Trophoblast cell (in vitro differentiated cells and primary cell): ENCODE measurements at places on chromosomes 2 and 18.

- H3K27me3 ChIP-seq, result no peaks in the 10 kb centered on the region
- H3K27ac ChIP-seq, result no peak overlapping the region
- no peak for DNase-seq
Measured at GRCh38 chr18:67305466-67305865, 211.1 kb downstream of the DSEL start.

GRCh38 chr2:38394903-38395341 lies 17.8 kb upstream of the ATL2 start:
- H3K4me3 ChIP-seq, result no peak overlapping the region
- no peaks in the 10 kb centered on the region for H3K27me3 ChIP-seq
- no peaks in the 10 kb centered on the region for H3K36me3 ChIP-seq
- no peak overlapping the region for H3K27ac ChIP-seq
- no peak for DNase-seq

- no peak overlapping the region for H3K27ac ChIP-seq
- no peaks in the 10 kb centered on the region for H3K4me1 ChIP-seq
- H3K27me3 ChIP-seq, result no peaks in the 10 kb centered on the region
- no peak for DNase-seq
- no peaks in the 10 kb centered on the region for H3K36me3 ChIP-seq
Measured at GRCh38 chr2:160087854-160088745, 25.7 kb upstream of the PLA2R1 start.

- no peak for DNase-seq
- no peaks in the 10 kb centered on the region for H3K36me3 ChIP-seq
- no peak overlapping the region for H3K27ac ChIP-seq
- no peak overlapping the region for H3K4me3 ChIP-seq
Measured at GRCh38 chr2:193808877-193809276, 1614.1 kb upstream of the TMEFF2 start.

DNA sequence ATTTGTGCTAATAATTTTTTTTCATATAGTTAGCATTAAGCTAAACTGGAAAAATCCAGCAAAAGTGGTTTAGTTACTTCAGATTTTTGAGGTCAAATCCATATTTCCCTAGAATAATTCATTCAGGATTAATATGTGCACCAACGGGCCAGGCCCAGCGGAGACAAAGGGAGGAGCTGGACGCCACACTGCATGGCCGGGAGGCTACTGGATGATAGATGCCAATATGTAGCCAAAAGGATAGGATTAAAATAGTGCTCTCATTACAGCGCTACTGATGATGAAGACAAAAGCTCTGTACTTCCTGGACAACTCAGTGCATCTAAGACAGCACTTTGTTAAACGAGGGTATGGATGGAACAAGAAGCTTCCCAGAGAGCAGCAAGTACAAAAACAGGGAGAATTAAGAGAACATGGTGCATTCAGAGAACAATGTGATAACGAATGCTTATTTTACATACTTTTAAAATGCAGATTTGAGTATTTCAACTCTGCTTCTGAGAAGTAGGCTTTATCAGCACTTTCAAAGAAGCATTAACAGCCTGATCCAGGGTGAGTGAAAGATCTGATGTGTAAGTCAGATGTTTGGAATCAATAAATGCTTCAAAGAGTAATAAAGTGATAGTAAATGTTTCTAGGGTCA lies 39.8 kb downstream of the PPP4R1 start:
- no peak for DNase-seq
- H3K4me1 ChIP-seq, result peaks cover 3% of the 10 kb centered on the region
- H3K27me3 ChIP-seq, result no peaks in the 10 kb centered on the region
- no peak overlapping the region for H3K27ac ChIP-seq

DNA sequence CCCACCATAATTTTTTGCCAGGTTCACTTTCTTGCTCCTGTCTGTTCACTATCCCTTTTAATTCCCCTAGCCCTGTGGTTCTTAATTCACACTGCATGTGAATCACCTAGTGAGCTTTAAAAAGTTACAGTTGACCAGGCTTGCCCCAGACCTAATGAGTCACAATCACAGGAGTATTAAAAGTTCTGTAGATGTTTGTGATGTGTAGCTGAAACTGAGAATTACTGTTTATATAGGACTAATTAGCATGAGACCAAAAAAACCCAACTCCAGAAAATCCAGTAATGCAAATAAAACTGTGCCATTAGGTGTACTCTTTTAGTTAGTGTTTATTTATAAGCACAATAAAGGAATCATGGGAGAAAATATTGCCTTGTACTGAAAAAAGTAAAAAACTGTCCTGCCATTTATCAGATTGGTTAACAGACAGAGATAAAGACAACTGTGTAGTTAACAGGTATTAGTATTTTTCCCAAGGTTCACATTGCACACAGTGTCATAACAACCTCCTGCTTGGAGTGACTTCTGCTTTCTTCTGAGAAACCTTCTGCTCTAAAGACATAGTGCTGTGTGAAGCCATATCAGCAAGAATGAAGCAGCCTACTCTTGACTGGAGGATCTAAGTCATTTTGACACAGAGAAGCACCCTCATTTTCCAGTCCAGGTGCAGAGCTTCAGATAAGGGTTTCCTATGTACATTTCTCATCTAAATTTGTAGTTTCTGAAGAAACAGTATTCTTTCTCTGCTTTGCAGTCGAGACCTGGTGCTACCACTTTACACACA lies 39.0 kb downstream of the VAPA start:
- no peak overlapping the region for H3K27ac ChIP-seq
- H3K4me1 ChIP-seq, result no peaks in the 10 kb centered on the region
- H3K4me3 ChIP-seq, result no peak overlapping the region
- no peak for DNase-seq
- H3K27me3 ChIP-seq, result no peaks in the 10 kb centered on the region

GRCh38 chr2:179141206-179141605 lies 91.3 kb upstream of the CCDC141 start:
- DNase-seq, result peak; percentile 10
- H3K27me3 ChIP-seq, result no peaks in the 10 kb centered on the region
- no peak overlapping the region for H3K27ac ChIP-seq
- no peaks in the 10 kb centered on the region for H3K4me1 ChIP-seq

GRCh38 chr18:75035928-75036327 lies 173.0 kb downstream of the PTGR3 start:
- no peak for DNase-seq
- H3K27me3 ChIP-seq, result no peaks in the 10 kb centered on the region
- no peak overlapping the region for H3K27ac ChIP-seq
- no peaks in the 10 kb centered on the region for H3K36me3 ChIP-seq
- H3K4me1 ChIP-seq, result no peaks in the 10 kb centered on the region

DNA sequence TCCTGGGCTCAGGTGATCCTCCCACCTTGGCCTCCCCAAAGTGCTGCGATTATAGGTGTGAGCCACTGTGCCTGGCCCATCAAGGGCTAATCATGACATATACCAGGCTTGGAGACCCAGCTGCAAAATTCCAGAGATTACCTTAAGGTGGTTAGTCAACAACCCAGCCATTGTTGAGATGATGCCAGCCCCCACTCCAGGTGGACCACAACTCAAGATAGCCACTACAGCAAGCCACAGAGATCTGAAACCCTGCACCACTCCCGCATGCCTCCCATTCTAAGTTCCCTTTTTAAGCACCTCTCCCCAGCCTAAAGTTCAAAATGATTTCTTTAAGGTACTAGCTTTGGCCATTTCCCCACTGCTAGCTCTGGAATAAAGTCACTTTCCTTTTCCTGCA lies 4.6 kb upstream of the CLK1 start:
- H3K4me3 ChIP-seq, result no peak overlapping the region
- H3K4me1 ChIP-seq, result peaks cover 2% of the 10 kb centered on the region
- no peak for DNase-seq
- H3K36me3 ChIP-seq, result no peaks in the 10 kb centered on the region
- no peak overlapping the region for H3K27ac ChIP-seq

DNA sequence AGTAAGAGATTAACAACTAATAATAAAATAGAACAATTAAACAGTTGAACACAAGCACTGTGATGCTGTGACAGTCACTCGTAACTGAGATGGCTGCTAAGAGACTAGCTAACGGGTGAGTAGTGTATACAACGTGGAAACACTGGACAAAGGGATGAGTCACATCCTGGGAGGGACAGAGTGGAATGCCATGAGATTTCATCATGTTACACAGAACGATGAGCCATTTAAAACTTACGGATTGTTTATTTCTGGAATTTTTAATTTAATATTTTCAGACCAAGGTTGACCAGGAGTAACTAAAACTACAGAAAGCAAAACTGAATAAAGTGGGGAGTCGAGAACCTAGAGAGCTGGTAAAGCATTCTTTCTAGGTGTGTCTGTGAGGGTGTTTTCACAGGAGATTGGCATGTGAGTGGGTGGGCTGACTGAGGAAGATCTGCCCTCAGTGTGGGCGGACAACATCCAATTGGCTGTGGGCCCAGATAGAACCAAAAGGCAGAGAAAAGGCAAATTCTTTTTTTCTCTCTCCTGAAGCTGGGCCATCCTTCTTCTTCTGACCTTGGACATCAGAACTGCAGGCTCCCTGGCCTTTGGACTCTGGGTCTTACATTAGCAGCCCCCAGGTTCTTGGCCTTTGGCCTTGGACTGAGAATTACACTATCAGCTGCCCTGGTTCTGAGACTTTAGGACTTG lies 14.6 kb downstream of the TMSB10 start:
- H3K27ac ChIP-seq, result peak overlapping the region; percentile 32
- no peaks in the 10 kb centered on the region for H3K36me3 ChIP-seq
- H3K4me3 ChIP-seq, result no peak overlapping the region
- no peaks in the 10 kb centered on the region for H3K27me3 ChIP-seq
- peak; percentile 90 for DNase-seq
- peaks cover 3% of the 10 kb centered on the region for H3K4me1 ChIP-seq

DNA sequence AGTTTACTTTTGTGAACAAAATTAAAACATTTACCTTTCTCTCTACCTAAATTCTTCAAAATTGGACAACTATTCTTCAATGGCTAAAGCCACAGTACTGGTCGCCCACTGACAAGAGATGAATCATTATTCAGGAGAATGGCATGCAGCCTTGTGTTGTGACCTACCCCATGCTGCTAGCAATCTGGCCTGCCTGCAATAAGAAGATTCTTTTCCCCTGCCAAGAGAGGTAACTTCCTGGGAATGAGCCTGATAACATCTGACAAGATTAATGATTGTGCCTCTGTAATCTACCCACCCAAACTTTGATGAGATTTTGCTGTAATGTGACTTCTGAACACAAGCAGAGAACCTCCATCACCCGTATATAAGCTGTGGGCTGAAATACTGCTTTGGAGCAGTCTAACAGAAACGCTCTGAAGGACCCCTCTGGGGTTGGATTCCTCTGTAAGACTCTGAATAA lies 47.0 kb upstream of the ST3GAL5 start:
- H3K27ac ChIP-seq, result peak overlapping the region; percentile 67
- H3K4me1 ChIP-seq, result peaks cover 14% of the 10 kb centered on the region
- no peak overlapping the region for H3K4me3 ChIP-seq
- peak; percentile 68 for DNase-seq
- H3K36me3 ChIP-seq, result no peaks in the 10 kb centered on the region

DNA sequence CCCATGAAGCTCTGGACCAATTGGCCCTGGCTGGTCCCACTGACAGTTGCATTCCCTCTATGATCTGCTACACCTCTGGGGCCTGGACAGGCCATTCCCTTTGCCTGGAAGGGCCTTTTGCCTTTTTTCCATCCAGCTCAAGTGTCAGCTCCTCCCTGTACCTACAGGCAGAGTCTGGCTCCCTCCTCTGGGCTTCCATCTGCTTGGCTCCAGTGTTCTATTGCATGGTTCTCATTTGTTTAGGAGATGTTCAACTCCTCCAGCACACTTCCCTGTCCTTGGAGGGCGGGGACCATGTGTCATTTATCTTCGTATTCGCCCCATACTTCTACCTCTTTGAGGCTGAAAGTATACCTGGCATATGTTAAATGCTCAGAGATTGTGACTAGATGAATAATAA lies 61.1 kb downstream of the PRKCE start:
- no peaks in the 10 kb centered on the region for H3K36me3 ChIP-seq
- DNase-seq, result no peak
- H3K27ac ChIP-seq, result no peak overlapping the region
- H3K4me1 ChIP-seq, result no peaks in the 10 kb centered on the region

GRCh38 chr2:166610180-166610912 lies 116.3 kb upstream of the SCN7A start:
- no peaks in the 10 kb centered on the region for H3K36me3 ChIP-seq
- H3K4me1 ChIP-seq, result peaks cover 2% of the 10 kb centered on the region
- H3K4me3 ChIP-seq, result no peak overlapping the region
- no peaks in the 10 kb centered on the region for H3K27me3 ChIP-seq

DNA sequence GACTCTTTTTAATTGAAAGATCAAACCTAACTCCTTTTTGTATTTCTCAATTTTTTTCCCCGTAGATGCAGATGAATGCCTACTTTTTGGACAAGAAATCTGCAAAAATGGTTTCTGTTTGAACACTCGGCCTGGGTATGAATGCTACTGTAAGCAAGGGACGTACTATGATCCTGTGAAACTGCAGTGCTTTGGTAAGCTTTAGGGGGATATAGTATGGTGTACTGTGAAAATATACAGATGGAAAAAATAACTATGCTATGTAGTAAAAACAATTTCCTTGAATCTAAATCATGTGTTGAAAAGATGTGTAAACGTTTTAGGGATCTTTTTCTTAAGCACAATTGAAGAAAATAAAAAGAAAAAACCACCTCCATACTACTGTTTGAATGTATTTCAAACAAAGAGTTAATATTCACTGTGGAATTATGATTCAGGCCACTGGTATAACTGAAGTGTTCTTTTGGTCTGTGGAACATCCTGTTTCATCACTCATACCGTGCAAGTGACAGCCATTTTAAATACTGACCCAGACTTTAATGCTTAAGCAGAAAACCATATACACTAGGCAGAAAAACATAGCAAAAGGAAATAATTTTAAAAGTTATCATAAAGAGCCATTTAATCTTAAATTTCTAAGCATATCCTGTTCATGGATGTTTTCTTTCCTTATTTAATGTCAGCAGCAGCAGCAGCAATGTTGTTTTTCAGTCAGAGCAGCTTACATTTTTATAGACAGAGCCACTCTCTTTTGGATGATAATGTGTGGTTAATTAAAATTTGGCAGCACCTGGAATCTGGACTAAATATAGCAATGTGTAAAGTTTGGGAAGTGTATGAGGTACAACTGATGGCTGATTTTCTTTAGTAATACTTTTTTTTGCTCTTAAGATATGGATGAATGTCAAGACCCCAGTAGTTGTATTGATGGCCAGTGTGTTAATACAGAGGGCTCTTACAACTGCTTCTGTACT lies 112.8 kb upstream of the RASGRP3 start:
- DNase-seq, result no peak
- no peaks in the 10 kb centered on the region for H3K36me3 ChIP-seq
- H3K4me1 ChIP-seq, result no peaks in the 10 kb centered on the region

GRCh38 chr2:43158259-43158880 lies 68.0 kb downstream of the ZFP36L2 start:
- H3K27me3 ChIP-seq, result no peaks in the 10 kb centered on the region
- H3K4me1 ChIP-seq, result no peaks in the 10 kb centered on the region
- no peak overlapping the region for H3K4me3 ChIP-seq
- H3K36me3 ChIP-seq, result no peaks in the 10 kb centered on the region

GRCh38 chr2:11993749-11994148 lies 247.3 kb downstream of the LPIN1 start:
- H3K27ac ChIP-seq, result no peak overlapping the region
- no peak overlapping the region for H3K4me3 ChIP-seq
- no peaks in the 10 kb centered on the region for H3K4me1 ChIP-seq
- no peaks in the 10 kb centered on the region for H3K27me3 ChIP-seq
